ENCODE measurements at places on chromosomes 1 and 21.

- DNase-seq: no peak
These were observed 108.9 kb upstream of the POGK start for GRCh38 chr1:166730299-166730888.

GRCh38 chr21:34351786-34352241, 12.0 kb upstream of the KCNE2 start:
- DNase-seq: peak; percentile 52

DNA sequence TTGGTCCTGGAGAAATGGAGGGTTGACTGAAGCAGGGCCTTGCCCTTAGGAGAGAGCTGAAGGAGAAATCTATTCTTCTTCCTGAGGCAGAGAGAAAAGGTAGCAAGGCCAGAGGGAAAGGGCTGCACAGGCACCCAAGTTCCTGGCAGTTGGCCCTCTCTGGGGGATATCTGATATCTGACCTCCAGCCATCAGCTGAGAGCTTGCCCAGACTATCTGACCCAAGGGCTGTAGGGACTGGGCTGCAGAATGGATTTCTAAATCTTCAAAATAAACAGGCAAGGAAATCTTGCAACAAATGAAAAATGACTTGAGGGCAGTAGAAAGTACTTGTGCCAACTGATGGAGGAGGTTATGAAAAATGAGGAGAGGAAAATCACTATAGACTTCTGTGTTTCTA, 498 bp upstream of the CLCA2 start:
- DNase-seq: no peak

DNA sequence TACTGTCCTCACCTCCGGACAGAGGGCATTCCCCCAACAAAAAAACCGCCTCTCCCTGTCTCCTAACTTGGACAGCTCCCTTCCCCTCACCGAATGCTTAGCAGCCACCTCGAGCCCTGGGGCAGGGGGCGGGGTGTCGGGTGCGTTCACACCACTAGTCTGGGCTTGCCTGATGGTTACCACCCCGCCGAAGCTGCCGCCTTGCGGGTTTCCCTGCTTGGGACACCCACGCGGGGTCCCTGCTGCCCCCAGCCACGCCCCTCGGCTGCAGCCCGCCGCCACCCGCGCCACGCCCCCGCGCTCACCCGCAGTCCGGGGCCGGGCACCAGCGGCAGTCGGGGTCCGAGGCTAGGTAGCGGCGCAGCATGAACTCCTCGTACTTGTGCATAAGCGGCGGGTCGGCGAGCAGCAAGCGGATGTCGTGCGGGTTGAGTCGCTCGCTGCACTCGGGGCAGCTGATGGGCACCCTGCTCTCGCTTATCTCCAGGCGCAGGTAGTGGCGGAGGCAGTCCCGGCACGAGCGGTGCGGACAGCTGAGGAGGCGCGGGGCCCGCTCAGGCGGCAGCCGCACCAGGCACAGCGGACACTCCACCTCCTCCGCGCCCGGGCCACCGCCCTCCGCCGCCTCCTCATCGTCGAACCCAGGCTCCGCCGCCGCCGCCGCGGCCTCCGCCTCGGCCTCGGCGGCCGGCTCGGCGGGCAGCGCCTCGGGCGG, 706 bp downstream of the RNF19B start:
- peak; percentile 66 for DNase-seq

GRCh38 chr21:42971897-42972275, 2.5 kb upstream of the PKNOX1 start:
- DNase-seq: no peak

GRCh38 chr1:147051136-147051535, 113.0 kb downstream of the NBPF12 start:
- no peak for DNase-seq

GRCh38 chr1:50969611-50970508, at the start of gene CDKN2C:
CDKN2C (plus strand) TSS chr1:50970245; CDS start chr1:50970369, 124 bp downstream.
- DNase-seq: peak; percentile 53

GRCh38 chr1:156601122-156601830, at the start of gene GPATCH4:
GPATCH4 (minus strand) TSS chr1:156601479.
- DNase-seq: peak; percentile 90

DNA sequence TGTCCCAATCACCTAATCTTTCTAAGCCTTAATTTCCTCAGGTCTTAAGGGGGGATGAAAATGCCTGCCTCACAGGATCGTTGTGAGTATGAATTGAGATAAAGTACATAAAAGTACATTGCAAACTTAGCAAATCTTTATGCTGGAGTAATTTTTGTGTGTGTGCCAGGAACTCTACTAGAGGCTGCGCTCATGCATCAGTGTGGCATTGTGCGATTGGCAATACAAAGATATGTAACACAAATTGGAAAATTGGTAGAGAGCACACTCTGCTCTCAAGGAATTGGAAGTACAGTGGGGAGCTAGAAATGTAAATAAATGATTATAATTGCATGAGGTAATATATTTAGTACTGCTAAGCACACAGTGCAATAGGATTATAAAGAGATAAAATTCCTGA, 398.3 kb downstream of the DUSP10 start:
- DNase-seq: no peak

- DNase-seq: peak; percentile 65
These were observed 117.5 kb upstream of the HOOK1 start for GRCh38 chr1:59697150-59697800.

DNA sequence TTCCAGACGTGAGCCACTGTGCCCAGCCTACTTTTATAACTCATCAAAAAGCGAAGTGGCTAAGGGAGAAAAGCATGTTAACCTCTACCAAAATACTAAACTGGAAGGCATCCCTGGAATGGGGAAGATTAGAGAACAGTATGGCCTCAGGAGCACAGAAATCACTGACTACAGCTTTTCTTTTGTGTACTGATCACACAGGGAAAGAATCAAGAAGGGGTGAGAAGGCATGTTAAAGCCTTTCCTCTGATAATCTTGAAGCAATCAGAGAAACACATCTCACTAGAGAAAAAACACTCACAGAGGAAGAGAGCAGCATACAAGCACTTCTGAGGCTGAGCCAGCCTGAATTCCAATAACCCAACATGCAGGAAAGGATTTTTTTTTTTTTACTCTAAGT, 10.7 kb downstream of the PCAT6 start:
- DNase-seq: no peak

DNA sequence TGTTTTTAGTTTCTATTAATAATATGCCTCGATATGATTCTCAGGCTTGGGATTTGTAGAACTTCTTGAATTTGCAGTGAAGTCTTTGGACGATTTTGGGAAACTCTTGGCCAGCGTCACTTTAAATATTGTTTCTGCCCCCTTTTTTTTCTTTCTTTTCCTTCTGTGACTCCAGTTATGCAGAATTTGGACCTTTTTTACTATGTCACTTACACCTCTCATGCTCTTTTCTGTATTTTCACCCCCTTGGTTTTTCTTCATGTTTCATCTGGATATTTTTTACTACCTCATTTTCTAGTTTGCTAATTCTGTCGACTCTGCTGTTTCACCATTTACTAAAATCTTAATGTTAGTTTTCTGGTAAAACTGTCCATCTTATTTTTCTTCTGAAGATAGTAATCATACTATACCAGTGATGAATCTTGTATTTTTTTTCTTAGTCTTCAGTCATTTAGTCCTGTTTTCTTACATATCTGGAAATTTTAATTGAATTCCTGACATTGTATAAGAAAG, 173.6 kb downstream of the DHRS3 start:
- no peak for DNase-seq

DNA sequence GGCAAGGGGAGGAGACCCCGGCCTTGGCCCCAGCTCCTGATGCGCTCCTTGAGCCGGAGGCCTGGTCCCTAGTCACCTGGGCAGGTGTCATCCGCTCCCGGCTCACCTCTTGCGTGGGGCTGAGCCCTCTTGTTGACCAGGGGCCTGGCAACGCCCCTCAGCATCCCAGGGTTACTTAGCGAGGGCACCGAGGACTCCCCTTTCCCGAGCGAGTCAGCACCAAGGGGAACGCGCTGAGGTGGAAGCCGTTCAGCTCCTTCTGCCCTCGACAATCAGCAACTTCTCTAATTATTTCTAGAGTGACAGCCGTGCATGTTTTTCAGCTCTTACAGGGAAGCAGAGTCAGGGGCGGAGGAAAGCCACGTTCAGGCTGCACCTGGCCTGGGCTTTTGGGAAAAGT, 522 bp downstream of the SLC45A1 start:
- DNase-seq: no peak

DNA sequence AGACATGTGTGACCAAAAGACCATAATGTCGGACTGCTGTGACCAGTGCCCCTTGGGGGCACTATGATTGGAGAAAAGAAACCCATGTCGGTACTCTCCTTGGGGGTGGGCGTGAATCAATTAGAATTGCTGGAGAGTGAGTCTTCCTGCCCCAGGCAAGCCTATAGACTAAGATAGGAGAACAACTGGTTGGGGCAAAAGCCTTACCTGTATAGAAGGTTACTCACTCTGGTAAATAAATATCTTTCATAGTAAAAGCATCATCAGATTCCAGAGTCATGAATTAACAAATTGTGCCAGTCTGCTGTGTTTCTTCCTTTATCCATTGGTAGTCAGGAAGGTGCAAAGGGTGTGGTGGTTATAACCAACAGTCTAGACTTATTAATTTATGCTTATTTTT, 2.9 kb upstream of the PTGFRN start:
- DNase-seq: no peak
